ENCODE measurements at places on chromosomes 6 and 20. TPM values are rescaled to one million over a fixed set of nuclear protein-coding genes. Genes with fewer than 3 reads are reported as not detected.

DBNDD2 gene
- total RNA-seq, result 14.3 TPM

SLC22A3 gene
- 0.37 TPM for total RNA-seq

DNA sequence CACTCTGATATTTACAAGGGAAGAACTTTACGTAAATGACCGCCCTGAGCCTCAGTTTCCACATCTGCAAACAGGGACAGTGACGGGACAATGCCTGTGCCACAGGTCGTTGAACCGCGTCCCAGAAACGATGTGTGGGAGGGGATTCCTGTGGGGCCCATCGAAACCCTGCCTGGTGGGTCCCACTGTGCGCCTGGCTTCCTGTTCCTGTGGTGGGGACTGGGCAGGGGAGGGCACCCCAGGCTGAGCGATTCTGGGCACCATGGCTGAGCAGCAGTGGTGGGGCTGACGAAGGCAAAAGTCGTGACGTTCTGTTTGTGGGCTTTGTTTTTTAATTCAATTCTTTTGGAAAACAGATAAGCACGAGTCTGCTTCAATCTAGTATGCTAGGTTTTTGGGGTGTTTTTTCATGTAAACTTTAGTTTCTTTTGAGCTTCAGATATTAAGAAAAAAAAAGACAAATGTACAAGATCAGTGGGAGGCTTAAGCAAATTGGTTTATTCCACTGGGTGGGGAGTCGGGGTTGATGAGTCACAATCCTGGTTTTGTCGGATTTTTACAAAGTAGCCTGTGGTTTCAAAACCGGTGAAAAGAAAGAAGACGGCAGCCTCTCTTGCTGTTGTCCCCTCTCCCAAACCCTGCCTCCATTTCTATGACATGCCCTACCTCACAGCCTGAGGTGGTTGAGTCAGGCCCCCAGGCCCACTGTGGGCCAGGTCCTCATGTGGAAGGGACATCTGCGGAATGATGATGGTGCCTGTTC, 40.4 kb downstream of the GNAS-AS1 start:
- H3K4me3 ChIP-seq, result no peak overlapping the region
- DNase-seq, result no peak
- H3K27ac ChIP-seq, result no peak overlapping the region
- H3K27me3 ChIP-seq, result no peaks in the 10 kb centered on the region
- no peaks in the 10 kb centered on the region for H3K4me1 ChIP-seq

DNA sequence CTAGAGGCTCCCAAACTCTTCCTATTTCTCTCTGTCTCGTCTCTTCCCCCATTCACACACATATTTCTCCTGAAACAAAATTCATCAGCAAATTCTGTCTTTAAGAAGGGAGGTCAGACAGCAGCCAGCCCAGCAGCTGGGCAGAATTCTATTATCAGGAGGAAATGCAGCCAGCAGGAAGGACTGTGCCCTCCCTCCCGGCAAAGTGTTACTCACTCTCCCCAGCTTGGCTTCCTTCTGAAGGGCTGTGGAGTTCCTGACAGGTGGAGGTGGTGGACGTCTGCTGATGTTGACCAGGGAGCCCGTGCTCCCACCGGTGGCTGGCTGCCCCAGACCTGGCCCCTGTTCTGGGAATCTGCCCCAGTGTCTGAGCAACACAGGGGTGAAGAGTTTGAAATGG, 37.3 kb downstream of the KCNB1 start:
- no peaks in the 10 kb centered on the region for H3K4me1 ChIP-seq
- no peaks in the 10 kb centered on the region for H3K36me3 ChIP-seq
- DNase-seq, result no peak
- no peaks in the 10 kb centered on the region for H3K27me3 ChIP-seq
- H3K27ac ChIP-seq, result no peak overlapping the region

- no peaks in the 10 kb centered on the region for H3K4me1 ChIP-seq
- DNase-seq, result no peak
- H3K27me3 ChIP-seq, result no peaks in the 10 kb centered on the region
Measured at GRCh38 chr6:33505548-33506370, 51.4 kb downstream of the ZBTB9 start.

DNA sequence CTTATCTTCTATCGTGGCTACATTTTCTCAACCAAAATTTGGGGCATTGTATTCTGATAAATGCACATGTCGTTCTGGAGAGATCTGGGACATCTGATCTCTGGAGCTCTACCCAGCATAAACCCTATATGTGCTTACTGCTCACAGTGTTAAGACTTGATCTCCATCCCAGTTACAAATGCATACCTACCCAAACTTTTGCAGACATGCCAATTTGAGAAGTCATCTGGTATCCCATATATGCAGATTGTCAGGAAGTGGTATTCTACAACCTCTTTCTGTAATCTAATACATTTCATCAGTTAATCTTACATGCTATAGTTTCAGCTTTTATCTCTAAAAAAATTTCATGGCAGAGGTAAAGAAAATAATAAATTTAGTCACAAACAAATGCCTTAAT, 11.2 kb downstream of the BAG2 start:
- no peak for DNase-seq
- H3K4me3 ChIP-seq, result no peak overlapping the region
- peaks cover 8% of the 10 kb centered on the region for H3K4me1 ChIP-seq
